Kidney (tissue), 22 donors: ENCODE measurements at places on chromosomes 7 and 10.
A peak's percentile ranks its signal among the peaks of the same experiment; 100 is the strongest.

DNA sequence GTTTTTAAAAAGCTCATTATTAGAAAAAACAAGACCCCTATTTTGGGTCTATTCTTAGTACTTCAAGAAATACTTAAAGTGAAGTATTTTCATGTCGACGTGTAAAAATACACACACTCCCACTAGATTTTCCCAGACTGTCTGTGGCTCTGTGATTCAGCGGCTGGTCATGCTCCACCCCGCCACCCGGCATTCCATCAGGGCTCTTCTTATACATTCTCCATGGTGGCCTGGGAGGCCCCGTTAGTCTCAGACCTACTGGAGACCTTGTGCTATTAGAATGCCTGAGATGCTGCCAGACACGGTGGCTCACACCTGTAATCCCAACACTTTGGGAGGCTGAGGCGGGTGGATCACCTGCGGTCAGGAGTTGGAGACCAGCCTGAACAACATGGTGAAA, 13.1 kb downstream of the TECPR1 start:
- DNase-seq: no peak

- DNase-seq: no peak
Measured at GRCh38 chr7:85829817-85830432, 643.1 kb upstream of the SEMA3D start.

GRCh38 chr7:100372694-100373093, 593 bp upstream of the PILRA start:
- DNase-seq: no peak

DNA sequence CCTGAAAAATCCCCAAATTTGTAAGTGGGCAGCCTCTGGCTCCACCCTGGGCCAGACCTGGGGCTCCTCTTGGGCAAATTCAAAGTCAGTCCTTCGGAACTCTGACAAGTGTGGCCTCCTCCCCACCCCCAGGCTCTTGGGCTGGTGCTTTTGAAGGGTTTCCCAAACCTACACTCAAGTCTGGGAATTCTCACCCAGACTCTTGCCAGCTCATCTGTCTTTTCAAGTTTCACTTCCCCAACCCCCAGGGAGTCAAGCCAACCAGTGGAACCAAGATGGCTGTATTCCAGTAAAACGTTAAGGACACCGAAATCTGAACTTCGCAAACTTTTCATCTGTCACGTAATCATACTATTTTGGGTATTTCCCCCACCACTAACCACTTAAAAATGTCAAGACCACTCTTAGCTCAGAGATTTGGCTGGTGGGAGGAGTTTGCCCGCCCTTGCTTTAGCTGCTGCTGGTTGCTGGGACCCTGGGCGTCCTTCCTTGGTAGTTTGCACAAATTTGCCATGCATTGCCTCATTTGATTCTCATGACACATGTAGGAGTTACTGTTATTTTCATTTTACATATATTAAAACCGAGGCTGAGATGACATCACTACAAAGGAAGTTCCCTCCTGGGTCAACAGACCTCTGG, 1.7 kb upstream of the MYO1G start:
- peak; percentile 70 for DNase-seq

- no peak for DNase-seq
Measured at GRCh38 chr7:81002421-81002820, 83.6 kb upstream of the SEMA3C start.

- DNase-seq: no peak
Measured at GRCh38 chr10:61179771-61180170, 235.8 kb upstream of the RHOBTB1 start.
